DMS79 treated with DMSO at 0.1 percent for 48 hours (cell line): ENCODE measurements at places on chromosomes 2 and 18.

DNA sequence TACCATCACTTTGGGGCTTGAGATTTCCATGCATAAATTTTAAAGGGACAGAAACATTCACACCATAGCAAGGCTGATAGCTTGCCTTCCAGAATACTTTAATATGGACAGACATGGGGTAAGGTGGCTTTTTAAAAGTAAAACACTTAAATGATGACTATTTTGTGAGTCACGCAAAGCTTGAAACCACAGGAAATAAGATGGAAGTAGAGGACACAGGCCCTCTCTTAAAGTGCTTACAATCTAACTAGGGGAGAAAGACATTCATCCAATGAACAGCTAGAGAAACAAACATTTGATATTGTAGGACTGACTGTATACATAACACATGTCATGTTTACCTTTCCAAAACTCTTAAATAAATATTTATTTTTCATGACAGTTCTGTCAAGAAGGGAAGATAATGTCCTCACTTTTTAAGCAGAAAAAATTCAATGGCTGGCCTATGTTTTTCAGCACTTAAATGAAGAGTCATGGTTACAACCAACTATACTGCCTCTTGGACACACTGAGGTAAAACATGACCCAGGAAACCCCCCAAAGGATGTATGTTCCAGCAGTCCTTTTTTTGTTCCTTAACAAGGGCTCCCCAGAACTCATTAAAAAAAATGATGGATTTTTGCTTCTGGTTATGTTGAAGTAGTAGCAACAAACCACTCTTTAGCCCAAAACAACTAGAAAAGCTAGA, 120.0 kb upstream of the RBMS1 start:
- no peak for DNase-seq

DNA sequence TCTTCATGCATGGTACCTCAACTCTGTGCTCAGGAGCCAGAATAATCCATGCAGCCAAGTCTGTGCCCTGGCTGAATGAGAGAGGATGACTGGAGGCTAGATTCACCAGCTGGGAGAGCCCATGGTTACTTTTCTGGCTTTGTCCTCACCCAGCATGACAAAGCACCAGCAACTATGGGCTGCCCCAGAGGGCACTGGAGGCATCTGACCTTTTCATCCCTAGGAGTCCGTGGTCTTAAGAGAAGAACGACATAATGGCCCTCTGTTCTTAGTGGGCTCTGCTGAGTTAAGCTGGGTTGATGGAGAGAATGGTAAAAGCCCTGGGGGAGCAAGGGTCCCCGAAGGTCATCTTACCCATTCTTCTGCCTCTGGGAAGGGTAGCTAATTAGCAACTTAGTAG, 54.6 kb upstream of the TNP1 start:
- DNase-seq: no peak

- no peak for DNase-seq
Observed at GRCh38 chr18:36315736-36316135, 18.2 kb downstream of the FHOD3 start.

- DNase-seq: no peak
Observed at GRCh38 chr2:74427551-74427950, 6.0 kb downstream of the WDR54 start.

- no peak for DNase-seq
Observed at GRCh38 chr18:70234667-70235459, 29.4 kb upstream of the RTTN start.

- no peak for DNase-seq
Observed at GRCh38 chr2:39416140-39416539, 20.9 kb downstream of the MAP4K3 start.

GRCh38 chr18:79361766-79362522, 33.8 kb upstream of the NFATC1 start:
- DNase-seq: no peak

GRCh38 chr18:9926223-9926894, 12.5 kb downstream of the VAPA start:
- DNase-seq: no peak

DNA sequence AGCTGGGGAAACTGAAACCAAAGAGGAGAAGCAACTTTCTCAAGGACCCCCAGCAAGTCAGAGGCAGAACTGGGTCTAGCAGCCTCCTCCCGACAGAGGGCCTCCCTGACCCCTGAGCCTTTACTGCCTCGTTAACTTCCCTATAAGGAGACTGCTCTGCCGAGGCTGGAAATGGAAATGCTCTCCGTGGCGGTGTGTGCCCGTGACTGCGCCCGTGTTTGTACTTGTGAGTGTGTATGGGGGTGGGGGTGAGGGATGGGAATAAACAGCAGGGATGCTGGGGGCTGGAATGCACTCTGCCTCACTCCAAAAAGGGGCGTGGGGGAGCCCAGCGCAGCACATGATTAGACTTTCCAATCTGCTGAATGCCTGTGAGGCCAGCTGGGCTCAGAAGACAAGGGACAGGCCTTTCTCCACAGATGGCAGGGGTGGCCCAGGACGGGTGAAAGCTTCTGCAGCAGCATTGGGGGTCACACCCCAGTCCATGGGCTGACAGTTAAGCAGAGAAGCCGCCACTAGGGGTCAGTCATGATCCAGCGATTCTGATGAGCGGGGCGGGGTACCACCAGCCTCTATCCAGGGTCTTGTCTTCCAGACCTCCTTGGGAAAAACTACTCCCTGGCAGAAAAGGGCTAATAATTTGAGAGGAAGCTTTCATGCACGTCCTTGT, 26.8 kb downstream of the MPHOSPH10 start:
- peak; percentile 26 for DNase-seq

DNA sequence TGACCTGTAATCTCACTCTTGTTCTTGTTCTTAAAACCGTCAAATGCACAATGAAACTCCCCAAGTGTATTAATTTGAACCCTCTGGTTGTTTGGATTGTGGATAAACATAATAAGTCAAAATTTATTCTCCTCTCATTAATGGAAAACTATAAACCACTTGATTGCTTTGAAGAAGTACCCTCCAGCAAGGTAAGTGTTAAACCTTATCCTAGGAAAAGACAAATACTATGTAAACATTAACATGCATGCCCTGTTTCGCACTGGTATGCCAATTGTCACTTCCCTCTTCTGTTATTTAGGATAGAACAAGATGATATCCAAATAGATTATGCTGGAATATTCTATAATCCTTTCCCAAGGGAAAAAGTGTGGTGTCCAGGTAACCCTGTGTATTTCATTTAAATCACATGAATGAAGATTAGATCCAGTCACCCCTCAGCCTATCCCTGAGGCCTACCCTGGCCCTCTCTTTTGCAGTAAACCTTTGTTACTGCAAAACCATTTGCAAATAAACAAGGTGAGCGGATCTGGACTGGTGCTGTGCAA, 1.3 kb downstream of the ADI1 start:
- peak; percentile 37 for DNase-seq

GRCh38 chr2:105320651-105321215, 8.8 kb downstream of the TGFBRAP1 start:
- no peak for DNase-seq

- no peak for DNase-seq
Observed at GRCh38 chr2:168034616-168035015, 212.8 kb downstream of the STK39 start.

DNA sequence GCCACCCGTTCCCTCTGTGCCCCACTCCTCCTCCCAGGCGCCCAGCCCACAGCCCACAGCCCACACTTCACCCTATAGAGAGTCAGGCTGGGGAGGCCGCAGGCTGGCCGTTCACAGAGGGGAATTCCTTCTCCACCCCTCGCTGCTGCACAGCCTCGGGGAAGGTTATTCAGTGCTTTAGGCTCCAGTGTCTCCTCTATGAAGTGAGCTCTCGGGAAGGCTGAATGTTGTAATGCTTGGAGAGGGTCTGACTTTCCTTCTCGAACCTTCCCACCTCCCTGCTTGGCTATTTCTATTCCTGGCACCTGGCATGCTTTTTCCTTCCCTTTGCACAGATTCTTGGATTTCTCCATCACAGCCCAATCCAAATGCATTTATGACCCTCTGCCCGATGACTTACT, 62.5 kb upstream of the SMAD7 start:
- DNase-seq: no peak

GRCh38 chr2:40740419-40740818, 288.5 kb upstream of the SLC8A1 start:
- DNase-seq: no peak

DNA sequence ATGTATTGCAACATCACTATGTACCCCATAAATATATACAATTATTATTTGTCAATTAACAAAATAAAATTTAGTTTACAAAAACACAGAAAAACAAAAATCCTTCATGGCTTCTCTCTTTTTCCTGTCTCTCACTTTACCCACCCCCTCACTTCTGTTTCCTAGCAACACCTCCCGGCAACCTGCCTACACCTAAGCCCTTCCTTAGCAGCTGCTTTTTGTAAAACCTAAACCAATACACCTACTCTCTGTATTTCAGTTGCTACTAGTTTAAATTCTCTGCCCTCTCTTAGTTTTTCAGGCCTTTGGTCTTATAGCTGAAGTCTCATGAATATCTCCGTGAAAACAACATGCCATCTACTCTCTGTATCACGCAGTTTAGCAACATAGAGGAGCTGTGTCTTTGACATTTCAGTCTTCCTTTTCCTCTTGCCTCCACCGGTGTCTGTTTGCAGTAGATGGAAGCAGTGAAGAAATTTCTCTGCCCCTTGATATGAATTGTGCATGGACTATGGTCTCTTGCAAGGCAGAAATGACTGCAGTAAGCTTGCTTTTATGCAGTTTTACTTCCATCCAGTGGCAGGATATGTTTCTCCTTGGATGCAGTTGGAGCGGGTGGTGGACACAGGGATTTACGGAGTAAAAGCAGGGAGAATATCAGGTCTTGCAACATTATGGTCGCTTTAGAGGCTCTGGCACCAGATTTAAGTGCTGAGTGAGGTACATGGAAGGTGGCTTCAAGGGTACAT, 42.0 kb upstream of the ZDBF2 start:
- peak; percentile 87 for DNase-seq

DNA sequence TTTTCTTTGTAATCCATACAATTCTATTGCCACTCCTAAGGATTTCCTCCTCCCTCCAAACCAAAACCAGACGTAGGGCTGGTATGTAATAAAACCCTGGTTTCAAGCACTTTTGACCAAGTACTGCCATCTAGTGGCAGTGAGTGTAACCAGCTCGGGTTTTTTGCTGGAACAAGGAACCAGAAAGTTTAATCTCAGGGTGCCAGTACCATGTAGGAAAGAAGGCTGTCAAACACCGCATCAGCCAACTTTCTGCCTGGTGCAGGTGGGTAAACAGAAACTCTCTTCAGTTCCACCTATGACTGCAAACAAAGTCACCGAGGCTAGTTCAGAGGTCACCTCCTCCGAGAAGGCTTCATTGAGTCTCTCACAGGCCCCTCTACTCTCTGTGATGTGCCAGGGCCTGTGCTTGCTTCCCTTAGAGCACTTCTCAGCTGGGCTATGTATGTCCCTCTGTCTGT, 10.2 kb upstream of the THNSL2 start:
- peak; percentile 25 for DNase-seq
